ENCODE measurements at places on chromosomes 3 and 15. TPM values are rescaled to one million over a fixed set of nuclear protein-coding genes. Genes with fewer than 3 reads are reported as not detected.

Gene SNX33
- total RNA-seq: 10.0 TPM

Gene CSPG5
- total RNA-seq: 0.17 TPM

- DNase-seq: no peak
These were observed 37.6 kb downstream of the CORO2B start for GRCh38 chr15:68616397-68616796.

GRCh38 chr3:196399485-196399945, 32.7 kb downstream of the UBXN7 start:
- peak; percentile 12 for DNase-seq

Gene RUVBL1
- total RNA-seq: 225 TPM

DNA sequence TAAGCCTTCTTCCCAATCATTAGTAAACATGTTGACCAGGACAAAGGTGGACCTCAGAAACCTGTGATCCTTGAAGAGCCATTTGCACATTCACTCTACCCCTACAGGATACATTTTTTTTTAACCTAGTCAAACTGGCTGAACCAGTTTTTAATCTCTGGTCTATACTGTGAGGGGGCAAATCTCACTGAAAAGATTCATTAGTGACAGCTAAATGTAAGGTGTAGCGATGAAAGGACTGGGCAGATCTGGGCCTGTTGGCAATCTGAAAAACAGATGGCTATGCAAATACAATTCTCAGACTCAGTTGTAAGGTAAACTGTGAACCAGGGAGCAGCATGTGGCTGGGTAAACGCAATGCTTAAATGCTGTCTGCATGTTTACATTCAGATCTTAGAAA, 75.6 kb upstream of the SNTN start:
- no peak for DNase-seq

- no peak for DNase-seq
These were observed 58.8 kb downstream of the ADAM10 start for GRCh38 chr15:58690703-58691102.

DNA sequence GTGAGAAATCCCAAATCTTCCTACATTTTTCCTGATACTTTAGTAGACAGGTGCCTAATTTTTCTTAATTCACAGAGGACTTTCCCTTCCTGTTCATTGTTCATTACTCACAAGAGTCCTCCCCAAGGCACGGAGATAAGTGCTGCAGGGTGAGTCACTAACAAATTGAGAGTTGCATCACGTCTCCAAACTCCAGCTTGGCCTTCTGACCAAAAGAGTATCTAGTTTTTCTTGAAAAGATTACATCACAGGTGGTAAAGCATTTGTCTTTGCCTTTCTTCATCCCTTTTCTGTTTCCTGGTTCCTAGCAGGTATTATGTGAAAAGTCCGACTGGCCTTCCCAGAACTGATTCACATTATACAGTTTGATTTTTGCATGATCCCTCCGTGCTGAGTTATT, 24.9 kb upstream of the RASGRP1 start:
- no peak for DNase-seq

Gene RTP4
- not detected for total RNA-seq

DNA sequence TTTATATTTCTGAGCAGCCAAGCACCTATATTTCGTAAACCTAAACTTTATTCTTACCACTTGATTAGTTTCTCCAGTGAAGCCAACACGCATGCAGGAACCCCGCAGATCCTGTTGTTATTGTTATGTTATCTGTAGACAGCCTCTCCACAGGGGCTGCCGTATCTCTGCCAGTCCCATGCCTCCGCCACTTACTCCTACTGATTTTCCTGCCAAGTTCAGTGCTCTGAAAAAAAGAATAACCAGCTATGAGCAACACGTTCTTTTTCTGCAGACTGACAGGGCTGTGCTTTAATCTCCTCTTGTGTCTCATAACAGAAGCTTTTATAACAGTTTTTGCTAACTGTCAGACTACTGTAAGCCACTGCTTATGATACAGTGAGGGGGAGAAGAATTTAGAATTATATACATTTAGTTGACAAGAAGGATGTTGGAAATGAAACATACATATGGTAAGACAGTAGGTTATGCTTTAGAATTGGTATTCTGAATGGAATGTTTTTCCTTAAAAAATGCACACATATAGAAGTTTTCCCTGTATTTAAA, 347.4 kb downstream of the SI start:
- DNase-seq: no peak

DNA sequence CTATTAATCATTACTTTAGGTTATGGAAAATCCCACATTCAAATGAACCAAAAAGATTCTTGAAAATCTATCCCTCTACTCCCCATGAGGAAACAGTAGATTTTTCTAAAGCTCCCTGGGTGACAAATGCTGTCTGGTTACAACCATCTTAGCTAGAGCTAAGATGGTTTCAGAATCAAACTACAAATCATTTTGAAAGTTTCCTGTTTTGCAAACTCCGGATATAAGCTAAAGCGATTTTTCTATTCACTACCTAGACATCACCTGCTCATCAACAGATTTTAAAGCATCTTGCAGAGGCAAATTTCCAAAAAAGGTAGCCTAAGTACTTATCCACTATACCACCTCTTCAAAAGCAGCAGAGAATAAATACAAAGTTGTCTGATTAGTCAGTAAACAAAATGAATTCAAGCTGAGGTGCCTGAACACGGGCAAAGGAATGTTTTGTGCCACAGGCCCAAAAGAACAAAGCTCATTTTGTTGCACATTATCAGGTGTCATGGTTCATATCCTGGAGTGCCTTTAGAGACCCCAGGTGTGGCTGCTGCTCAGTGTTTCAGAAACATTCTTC, 204.9 kb downstream of the TNIK start:
- no peak for DNase-seq

- DNase-seq: no peak
These were observed 6.1 kb downstream of the PLXND1 start for GRCh38 chr3:129600348-129600747.

DNA sequence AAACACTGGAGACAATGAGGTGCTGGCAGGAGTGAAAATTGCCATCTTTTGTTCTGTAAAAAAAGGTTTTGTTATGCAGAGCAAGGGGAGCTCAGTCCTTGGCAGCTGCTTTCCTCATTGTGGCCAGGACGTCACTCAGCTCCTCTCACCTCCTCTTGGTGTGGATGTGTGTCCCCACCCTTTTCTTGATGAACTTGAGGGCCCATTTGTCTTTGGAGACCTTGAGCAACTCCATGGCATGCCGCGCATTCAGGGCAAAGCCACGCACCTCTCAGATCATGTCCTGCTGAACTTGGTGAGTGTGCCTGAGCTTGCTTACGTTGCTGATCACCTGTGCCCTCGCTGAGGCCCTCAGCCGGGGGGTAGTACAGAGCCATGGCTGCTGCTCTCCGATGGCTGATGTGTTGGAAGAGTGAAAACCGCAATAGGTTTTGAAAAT, 24.5 kb upstream of the BDH1 start:
- no peak for DNase-seq

GRCh38 chr3:42591811-42592210, 1.2 kb downstream of the SS18L2 start:
- no peak for DNase-seq

- DNase-seq: no peak
These were observed 564.4 kb downstream of the TBL1XR1 start for GRCh38 chr3:176632925-176633324.

GRCh38 chr3:105157766-105158085, 209.0 kb upstream of the ALCAM start:
- DNase-seq: no peak

DNA sequence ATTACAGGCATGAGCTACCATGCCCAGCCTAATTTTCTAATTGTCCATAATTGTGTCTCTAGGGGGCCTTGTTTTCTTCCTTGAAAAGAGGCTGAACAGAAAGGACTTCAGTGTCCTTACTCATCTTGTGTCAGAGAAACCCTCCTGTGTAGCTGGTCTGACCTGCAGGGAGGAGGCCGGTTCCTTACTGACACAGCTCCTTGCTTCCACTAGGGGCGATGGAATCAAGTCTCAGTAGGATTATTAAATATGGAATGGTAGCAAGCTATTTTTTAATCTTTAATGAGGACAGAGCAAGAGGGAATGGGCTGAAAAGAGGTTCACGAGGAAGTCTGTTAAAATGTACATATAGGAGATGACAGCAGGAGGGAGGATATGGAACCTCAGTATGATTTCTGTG, 8.6 kb downstream of the LPCAT4 start:
- DNase-seq: no peak

DNA sequence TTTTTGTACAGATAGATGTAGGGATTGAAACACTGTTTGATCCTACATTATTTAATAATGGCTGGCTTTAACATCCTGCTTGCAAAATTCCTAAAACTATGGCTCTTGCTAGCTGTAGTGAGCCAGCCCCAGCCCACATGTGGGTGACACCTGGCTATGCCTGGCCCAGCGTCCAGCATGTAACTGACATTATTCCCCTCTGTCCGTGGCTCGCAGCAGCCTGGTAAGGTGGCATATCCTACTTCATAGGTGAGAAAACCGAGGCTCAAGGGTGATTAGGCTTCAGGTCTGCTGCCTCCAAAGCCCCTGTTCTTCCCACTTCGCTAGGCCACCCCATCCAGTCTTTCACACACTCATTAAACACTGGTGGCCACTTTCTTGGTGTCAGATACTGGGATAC, 1.6 kb downstream of the CALML4 start:
- no peak for DNase-seq

DNA sequence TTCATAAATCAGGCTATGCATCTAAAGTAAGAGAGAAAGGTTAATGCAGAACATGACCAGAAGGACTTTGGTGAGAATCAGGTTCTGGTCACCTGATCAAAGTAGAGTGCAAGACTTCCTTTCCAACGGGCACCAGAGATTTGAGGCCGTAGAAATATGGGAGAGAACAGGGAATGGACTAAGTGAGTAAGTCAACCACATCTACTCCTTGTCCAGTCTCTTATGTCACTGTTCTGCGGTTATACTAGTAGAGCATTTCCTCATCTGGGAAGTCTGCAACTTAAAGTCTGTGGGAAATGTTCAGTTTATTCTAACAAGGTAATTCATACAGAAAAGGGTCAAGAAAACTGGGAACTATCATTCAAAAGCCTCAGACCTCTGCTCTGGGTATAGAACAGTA, 232.8 kb downstream of the CPNE4 start:
- no peak for DNase-seq

Gene ERICH6
- total RNA-seq: not detected

GRCh38 chr3:122609798-122610559, 32.5 kb downstream of the PARP15 start:
- no peak for DNase-seq

GRCh38 chr3:154223519-154223918, 100.8 kb downstream of the DHX36 start:
- DNase-seq: no peak

Gene CACNA2D3
- 10.8 TPM for total RNA-seq

Gene QTRT2
- 19.9 TPM for total RNA-seq

- DNase-seq: peak; percentile 47
These were observed 62.8 kb upstream of the CMTM8 start for GRCh38 chr3:32175607-32176197.

GRCh38 chr3:50427217-50427616, 67.9 kb upstream of the TMEM115 start:
- no peak for DNase-seq

DNA sequence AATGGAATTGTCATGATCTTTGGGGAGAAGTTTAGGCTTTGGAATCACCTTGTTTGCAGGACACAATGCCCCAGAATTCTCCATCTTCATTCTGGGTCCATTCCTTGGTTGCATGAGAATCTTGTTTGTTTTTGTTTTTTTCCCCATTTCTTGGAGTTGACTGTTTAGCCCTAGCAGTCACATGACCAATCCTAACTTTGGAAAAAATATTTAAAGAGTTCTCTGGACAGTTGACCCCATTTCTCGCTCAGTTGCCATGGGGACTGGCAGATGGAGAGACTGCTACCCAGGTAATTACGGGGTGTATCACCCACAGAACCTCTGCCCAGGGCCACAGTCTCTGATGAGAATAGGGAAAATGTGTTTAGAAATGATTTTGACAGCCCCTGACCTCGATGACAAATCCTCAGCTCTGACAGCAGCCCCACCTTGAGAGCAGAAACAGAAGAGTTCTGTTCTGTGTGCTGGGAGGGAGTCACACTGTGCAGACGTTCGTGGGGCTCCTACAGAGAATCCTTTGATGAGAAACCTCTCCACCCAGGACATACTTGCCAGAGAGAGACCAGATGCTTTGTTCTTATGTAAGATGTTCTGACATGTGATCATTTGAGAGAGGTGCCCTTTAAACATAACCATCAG, 57.7 kb downstream of the IL16 start:
- no peak for DNase-seq

Gene GOLGA8O
- total RNA-seq: not detected

DNA sequence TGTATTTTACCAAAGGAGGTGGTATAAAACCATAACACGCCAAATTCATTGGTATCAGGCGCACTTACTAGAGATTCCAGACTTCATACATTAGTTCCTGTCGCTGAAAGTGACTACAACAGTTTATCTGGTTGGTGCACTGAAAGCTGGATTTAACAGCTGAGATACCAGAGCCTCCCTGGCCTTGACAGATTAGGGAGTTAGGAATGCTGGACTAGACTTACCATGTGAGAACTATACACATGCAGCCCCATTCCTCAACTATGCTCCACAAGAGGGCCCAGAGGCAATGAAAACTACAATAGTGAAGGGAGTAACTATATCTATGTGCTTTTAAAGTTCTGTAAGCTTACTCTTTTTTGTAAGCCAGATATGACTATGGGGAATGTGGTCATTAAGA, 174.4 kb downstream of the STAG1 start:
- no peak for DNase-seq

Gene CTXND1
- not detected for total RNA-seq

GRCh38 chr3:42292009-42292408, 26.0 kb upstream of the CCK start:
- DNase-seq: no peak

DNA sequence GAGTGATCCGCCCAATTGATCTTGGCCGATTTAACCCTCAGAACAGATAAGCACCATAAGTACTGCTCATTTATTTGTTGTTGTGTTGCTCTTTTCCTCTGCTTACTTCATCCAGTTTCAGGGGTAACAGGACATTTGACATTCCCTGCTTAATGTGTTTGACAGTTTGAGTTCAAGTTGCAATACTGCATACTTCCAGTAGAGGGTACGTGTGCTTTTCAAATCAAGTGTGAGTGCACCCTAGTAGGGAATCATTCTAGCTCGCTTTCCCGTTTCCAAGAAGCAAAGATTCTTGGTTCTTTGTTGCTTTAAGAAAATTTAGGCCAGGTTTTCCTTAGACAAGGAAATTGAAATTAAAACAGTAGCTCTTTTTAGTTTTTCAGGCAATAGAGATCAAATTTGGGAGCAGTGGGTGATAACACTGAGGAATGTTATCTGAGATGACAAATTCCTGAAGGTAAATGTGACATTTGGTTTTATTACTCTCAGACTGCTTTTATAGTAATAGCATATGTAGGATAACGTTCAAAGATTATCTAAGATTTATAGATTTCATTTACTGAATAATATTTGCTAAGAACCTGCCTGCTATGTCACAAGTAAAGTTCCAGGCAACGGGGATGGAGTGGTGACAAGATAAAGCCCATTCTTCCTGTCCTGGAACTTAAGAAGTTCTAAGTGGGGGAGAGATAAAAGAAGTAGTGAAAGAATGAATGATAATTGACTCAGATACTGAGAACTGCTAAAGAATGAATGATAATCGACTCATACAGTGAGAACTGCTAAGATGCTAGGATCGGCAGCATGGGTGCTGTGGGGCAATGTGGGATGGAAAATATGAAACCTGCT, 73.3 kb downstream of the SYNPR start:
- DNase-seq: peak; percentile 56

GRCh38 chr15:58472821-58473581, 41.2 kb downstream of the LIPC start:
- DNase-seq: no peak

Gene RFC4
- total RNA-seq: 50.3 TPM

Gene WNT7A
- not detected for total RNA-seq

- DNase-seq: no peak
These were observed at the start of gene CFAP100 for GRCh38 chr3:126394179-126394976. Gene CFAP100 (plus strand): TSS chr3:126394909. CDS start chr3:126396001, 1,092 bp downstream.

Gene ZNF385D
- total RNA-seq: not detected
